Left forelimb (tissue), 1 donor: ENCODE measurements at places on chromosomes 13 and 19.
A peak's percentile ranks its signal among the peaks of the same experiment; 100 is the strongest.

- no peak for DNase-seq
Observed at GRCh38 chr19:39671739-39672363, 16.1 kb downstream of the LGALS16 start.

- DNase-seq = peak; percentile 90
Observed at GRCh38 chr19:1566392-1567115, 1.6 kb downstream of the MEX3D start.

DNA sequence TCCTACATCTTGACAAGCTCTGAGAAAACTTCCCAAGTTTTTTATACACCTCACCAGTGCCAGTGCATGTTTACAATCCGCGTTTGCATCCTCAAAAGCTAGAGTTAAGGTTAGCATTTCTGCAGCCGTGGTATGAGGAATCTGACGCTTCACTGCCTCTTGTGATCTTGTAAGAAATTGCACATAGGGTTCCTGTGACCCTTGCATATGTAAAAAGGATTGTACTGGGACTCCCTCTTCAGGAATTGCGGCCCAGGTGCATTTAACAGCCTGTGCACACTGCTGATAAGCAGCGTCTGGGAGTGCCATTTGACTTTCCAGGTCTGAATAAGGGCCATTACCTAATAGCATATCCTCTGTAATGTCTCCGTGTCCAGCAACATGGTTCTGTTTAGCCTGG is 15.3 kb downstream of the FPR3 start:
- no peak for DNase-seq

DNA sequence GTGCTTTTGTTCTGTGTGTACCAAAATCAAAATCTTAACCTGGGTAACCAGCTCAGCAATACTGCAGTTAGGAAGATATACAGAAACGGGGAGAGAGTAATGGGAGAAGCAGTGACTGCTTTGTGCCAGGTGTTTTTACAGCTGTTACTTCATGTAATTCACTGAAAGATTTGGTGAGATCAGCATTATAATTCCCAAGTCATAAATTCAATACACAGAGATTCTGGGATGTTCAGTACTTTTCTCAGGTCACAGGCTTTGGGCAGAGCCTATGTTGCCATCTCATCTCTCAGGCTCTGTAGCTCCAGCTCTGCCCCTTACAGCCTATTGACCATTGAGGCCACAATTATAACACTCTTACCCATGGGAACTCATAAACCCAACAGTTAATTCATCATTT is 138.5 kb downstream of the ZAR1L start:
- DNase-seq = no peak

GRCh38 chr13:33139184-33139583 is 123.0 kb downstream of the KL start:
- no peak for DNase-seq

- no peak for DNase-seq
Observed at GRCh38 chr19:16198370-16198651, 600 bp downstream of the AP1M1 start.
